ENCODE measurements at places on chromosomes 6 and 20. TPM values are rescaled to one million over a fixed set of nuclear protein-coding genes. Genes with fewer than 3 reads are reported as not detected.

HUS1B gene
- 0.86 TPM for total RNA-seq

SLC16A10 gene
- 1.4 TPM for total RNA-seq

MED23 gene
- total RNA-seq = 32.1 TPM

ULBP3 gene
- total RNA-seq = 3.5 TPM

CPNE1 gene
- 243 TPM for total RNA-seq

MSH5 gene
- 63.2 TPM for total RNA-seq

DPPA5 gene
- total RNA-seq = not detected

MYCT1 gene
- total RNA-seq = not detected

DNMT3B gene
- 2.4 TPM for total RNA-seq

DEFB125 gene
- not detected for total RNA-seq

MPIG6B gene
- not detected for total RNA-seq

RNF182 gene
- total RNA-seq = not detected

TP53TG5 gene
- not detected for total RNA-seq

DEK gene
- total RNA-seq = 203 TPM

MYT1 gene
- not detected for total RNA-seq

FKBP5 gene
- total RNA-seq = 51.5 TPM

ARMH2 gene
- 1.2 TPM for total RNA-seq

CDSN gene
- total RNA-seq = not detected

MLN gene
- not detected for total RNA-seq

SLC35F1 gene
- total RNA-seq = 0.05 TPM

SLC17A3 gene
- 0.96 TPM for total RNA-seq

GRIK2 gene
- total RNA-seq = not detected

DEFB126 gene
- total RNA-seq = not detected

BPIFB4 gene
- total RNA-seq = not detected

Data from activated CD4-positive, alpha-beta memory T cell treated with anti-CD3 and anti-CD28 coated beads, Interleukin-2, amount 10 ng/mL, durations not matched to agents 7 days and 5 days (primary cell).